Right cardiac atrium (tissue), 5 donors: ENCODE measurements at places on chromosomes 6 and 20. TPM values are rescaled to one million over a fixed set of nuclear protein-coding genes. Genes with fewer than 3 reads are reported as not detected.

Gene RAB32
- 17.4 TPM for total RNA-seq

Gene EPB41L1
- total RNA-seq: 33.8 TPM

GRCh38 chr20:7500231-7500663 lies 440.0 kb downstream of the HAO1 start:
- no peak for DNase-seq

- no peak for DNase-seq
Observed at GRCh38 chr6:157557559-157557958, 176.6 kb downstream of the ZDHHC14 start.

- no peak for DNase-seq
Observed at GRCh38 chr20:11143481-11143880, 469.7 kb upstream of the JAG1 start.
